ENCODE measurements at places on chromosomes 13 and 19.
A peak's percentile ranks its signal among the peaks of the same experiment; 100 is the strongest.

DNA sequence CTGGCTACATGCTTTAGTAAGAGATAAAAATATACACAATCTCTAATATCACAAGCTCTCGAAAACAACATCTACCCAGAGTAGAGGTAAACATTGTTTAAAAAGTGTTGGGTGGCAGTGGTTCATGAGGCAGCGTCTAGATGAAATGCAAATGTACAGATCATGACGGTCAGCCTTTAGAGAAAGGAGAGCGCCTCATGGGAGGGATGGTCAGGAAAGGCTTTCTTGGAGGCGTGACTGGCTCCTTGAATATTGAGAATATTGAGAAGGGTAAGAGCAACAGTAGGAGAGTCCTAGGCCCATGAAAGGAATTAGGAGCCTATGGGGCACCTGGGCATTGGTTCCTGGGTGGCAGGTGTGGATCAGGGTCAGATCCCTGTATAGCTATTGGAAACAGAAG is 10.6 kb downstream of the HNRNPUL1 start:
- no peak for DNase-seq

- DNase-seq, result no peak
Measured at GRCh38 chr19:15866636-15867035, 31.2 kb downstream of the CYP4F2 start.

- DNase-seq, result no peak
Measured at GRCh38 chr19:8638078-8638619, 7.7 kb downstream of the NFILZ start.

DNA sequence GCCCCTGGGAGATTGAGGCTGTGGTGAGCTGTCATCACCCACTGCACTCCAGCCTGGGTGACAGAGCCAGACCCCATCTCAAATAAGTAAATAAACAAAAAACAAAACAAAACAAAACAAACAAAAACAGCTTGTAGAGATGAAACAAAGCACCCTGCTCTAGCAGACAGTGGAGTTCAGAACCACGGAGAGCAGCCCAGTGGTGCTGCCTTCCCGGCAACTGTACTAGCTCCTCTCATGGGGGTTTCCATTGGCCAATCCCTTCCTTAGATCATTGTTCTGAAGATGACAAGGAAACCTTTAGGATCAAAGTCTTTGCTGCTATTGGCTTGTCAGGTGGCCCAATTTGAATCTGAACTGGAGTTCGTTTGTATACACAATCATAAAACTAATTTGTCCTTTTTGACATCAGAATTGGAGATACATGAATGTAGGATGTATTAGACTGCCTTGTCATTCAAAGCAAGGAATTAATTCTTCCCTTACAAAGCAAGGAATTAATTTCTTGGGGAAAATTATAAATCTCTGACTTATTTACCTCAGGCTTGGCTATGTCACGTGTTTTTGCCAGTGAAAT is 19.7 kb upstream of the SYCN start:
- no peak for DNase-seq

DNA sequence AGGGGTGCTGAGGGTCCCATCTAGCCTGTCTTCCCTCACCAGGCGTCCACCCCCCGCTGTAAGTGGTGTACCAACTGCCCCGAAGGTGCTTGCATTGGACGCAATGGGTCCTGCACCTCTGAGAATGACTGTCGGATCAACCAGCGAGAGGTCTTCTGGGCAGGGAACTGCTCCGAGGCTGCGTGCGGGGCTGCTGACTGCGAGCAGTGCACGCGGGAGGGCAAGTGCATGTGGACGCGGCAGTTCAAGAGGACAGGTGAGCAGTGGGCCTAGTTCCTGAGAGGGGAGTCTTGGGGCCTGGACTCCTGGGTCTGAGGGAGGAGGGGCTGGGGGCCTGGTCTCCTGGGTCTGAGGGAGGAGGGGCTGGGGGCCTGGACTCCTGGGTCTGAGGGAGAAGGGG is 27.8 kb downstream of the CNFN start:
- no peak for DNase-seq

- DNase-seq, result no peak
Measured at GRCh38 chr19:34232566-34233481, 21.5 kb upstream of the GARRE1 start.

DNA sequence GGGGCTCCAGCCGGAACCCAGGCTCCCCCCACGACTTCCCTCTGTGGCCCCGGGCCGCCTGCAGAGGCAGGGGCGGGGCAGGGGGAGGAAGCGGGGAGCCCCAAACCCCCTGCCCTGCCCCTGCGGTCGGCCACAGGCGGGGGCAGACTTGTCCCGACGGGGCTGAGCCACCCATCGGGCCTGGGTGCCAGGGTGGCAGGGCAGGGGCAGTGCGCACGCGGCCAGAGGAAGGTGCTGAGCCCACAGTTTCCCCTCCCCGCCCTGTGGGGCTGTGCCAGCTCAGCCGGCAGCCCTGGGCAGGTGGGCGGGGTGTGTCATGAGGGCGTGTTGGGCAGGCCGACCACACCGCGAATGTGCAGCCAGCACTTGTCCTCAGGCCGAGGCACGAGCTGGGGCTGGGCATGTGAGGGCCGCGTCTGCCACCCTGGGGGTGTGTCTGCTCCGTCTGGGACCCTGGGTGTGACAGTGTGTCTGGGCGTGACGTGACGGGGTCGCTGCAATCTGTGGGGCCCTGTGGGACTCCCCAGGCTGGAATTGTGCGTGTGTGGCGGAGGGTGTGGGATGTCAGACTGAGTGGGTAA is 17.7 kb downstream of the CCDC97 start:
- DNase-seq, result peak; percentile 86

GRCh38 chr13:29541400-29541799 is 54.1 kb downstream of the SLC7A1 start:
- no peak for DNase-seq

DNA sequence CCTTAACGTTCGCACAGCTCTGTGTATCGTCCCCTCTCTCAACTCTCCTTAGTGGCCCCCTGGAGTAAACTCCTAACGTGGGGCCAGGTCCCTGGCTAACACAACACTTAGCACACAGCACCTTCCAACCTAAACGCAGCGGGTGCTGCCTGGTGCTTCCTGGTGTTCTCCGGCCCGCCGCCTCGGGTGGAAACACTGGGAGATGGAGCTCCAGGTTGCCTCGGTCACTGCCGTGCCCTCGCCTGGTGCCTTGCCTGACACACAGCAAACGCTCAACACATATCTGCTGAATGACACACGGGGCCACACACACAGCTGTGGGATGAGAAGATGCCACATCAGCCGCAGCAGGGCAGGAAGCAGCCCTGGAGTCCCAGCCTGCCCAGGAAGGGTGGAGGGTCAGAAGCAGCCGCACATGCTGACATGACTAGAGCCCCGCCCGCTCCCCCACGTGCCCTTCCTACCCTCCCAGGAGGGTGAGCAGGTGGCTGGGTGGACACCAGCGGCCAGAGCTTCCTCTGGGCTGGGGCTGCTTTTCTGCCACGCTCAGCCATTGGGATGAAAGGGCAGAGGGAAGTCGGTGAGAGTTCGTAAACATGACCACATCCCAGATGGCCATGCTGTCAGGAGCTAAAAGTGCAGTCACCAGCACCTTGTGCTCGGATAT is 6.6 kb downstream of the PEPD start:
- DNase-seq, result no peak

- no peak for DNase-seq
Measured at GRCh38 chr13:100855151-100855550, 180.6 kb upstream of the TMTC4 start.

GRCh38 chr19:14081797-14082674 is 3.5 kb downstream of the C19orf67 start:
- DNase-seq, result no peak

GRCh38 chr19:7658219-7658686 is 10.6 kb upstream of the RETN start:
- no peak for DNase-seq

DNA sequence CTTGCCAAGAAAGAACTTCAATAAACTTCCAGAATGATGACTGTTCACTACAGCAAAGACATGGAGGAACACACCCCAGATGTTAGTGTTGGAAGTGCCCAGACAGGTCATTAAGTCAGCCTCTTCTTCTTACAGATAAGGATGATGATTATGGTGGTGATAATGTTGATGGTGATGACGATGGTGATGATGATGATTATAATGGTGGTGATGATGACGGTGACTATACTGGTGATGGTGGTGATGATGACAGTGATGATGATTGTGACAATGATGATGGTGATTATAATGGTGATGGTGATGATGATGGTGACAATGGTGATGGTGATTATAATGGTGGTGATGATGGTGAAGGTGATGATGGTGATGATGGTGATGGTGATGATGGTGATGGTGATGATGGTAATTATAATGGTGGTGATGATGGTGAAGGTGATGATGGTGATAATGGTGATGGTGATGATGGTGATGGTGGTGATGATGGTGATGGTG is 8.4 kb downstream of the C13orf46 start:
- no peak for DNase-seq

DNA sequence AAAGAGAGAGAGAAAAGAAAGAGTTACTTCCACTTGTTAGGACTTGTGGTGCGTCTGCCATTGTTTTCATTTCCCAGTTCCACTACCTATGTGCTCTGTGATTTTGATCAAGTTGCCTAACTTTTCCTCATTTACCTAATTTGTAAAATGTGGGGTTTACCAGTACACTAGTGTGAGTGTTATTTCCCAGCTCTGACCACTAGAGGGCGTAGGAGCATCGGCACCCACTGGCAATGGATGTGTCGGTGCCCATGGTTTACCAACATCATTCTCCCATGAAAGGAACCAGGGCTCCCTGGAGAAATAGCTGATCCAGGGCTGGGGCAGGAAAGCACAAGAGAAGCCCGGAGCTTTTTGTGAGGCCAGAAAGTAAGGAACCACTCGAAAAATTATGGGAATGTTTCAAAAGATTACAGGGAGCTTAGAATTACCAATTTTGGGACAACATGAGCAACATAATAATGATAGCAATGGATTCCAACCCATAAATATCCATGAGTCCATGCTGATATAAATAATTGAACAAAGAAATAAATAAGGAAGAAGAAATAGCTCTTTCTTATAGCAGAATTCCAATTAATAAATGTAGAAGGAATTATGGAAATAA is 15.1 kb upstream of the CEACAM4 start:
- DNase-seq, result peak; percentile 22

GRCh38 chr19:44512326-44513298 is 12.3 kb upstream of the ZNF180 start:
- no peak for DNase-seq

DNA sequence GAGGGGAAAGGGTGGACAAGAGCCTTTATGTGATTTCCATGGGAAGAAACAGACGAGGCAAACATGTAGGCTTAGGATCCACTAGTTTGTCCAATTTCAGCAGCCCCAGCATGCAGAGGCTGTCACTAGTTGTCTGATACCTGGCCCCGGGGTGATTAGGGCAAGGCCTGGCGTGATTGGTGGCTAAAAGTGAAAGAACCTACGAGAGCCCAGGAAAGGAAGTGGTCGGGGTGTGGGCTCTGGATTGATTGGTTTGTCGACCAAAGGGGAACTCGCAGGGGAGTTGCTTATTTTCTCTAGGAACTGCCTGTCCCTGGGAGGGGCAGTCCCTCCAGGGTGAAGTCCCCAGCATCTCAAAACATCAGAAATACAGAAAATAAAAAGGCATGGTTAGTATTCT is 64.2 kb upstream of the UQCRFS1 start:
- DNase-seq, result peak; percentile 17

- DNase-seq, result no peak
Measured at GRCh38 chr19:41175801-41176777, 16.9 kb upstream of the CYP2S1 start.

DNA sequence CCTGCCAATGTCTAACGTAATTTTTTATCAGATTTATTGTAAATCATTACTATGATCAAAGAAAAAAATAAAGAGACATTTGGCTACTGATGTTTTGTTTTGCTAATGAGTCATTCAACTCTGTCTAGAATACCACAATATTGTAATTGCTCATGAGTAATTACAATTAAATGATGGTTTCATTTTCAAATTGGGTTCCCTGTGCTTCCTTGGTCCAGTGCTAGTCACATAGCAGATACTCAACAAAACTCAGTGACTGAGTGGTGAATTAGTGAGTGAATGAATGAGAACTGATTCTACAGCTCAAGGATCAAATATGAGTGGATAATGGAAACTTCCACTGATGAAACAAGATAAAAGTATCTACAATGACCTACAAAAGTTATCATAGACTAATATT is 304.7 kb downstream of the POU4F1 start:
- no peak for DNase-seq

DNA sequence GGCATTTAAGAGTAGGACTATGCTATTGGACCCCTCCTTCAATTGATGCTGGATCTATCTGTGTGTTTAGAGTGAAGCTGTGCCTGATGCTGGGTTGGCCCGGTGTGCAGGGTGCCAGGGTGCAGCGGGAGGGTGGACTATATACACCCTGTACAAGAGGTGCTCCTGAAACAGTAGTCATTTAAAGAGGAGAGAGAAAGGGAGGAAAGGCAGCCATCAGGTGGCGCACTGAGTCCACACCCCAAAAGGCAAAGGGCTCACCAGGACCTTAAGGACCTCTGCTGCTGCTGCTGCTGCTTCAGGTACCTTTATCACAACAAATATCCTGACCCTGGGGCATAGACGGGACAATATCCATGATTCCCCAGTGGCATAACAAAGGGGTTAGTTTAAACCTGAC is 39.4 kb downstream of the ZNF136 start:
- DNase-seq, result peak; percentile 13

DNA sequence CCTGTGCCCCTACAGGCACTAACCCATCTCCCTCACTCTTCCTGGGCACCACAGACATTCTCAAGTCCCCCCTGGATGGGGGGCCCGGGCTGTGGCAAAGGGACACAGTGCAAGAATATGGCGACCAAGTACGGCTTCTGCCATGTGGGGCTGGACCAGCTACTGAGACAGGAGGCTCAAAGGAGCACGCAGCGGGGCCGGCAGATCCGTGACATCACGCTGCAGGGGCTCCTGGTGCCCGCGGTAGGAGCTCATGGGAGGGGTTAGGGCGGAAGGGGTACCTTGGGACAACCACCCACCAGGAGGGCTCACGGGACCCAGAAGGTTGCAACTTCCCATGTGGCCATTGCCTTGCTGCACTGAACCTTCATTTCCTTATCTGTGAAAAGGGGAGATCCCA is 3.3 kb upstream of the GTF2F1 start:
- no peak for DNase-seq

DNA sequence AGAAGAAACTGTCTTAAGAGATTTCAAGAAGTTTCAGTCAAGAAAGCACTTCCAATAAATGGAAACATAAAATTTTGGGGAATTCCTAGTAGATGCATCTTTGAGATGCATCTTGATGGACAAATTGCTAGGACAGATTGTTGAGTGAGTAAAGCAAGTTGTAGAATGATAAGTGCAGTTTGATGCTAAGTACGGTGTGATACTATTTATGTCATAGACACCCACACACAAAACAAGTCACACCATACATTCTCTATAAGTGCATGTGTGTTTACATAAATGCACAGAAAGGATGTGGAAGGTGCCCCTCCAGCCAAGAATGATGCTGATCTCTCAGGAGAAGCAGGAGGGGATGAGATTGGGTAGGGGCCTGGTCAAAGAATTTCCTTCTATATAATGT is 375.7 kb downstream of the FOXO1 start:
- no peak for DNase-seq

- DNase-seq, result no peak
Measured at GRCh38 chr13:111251646-111252445, 68.6 kb upstream of the TEX29 start.

DNA sequence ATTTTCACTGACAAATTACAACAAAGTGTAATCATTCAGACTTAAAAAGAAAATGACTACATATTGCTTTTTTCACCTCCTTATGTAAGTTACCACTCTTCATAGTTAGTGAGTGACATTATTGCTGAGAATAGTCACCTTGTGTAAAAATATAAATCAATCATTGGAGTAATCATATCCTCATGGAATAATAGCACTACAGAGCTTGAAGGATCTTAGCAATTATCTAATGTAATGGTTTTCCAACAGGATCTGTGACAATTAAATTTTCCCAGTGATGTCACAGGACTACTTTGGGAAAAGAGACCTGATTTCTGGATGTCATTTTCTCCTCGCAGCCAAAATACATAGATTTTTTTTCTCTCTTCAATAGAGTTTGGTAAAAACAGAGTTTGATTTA is 833.0 kb upstream of the PCDH9 start:
- no peak for DNase-seq

All from stimulated activated CD8-positive, alpha-beta memory T cell treated with anti-CD3 and anti-CD28 coated beads, Interleukin-15, amount 100 ng/mL, for 4 hours (primary cell).